ENCODE measurements at places on chromosomes 4 and X.

DNA sequence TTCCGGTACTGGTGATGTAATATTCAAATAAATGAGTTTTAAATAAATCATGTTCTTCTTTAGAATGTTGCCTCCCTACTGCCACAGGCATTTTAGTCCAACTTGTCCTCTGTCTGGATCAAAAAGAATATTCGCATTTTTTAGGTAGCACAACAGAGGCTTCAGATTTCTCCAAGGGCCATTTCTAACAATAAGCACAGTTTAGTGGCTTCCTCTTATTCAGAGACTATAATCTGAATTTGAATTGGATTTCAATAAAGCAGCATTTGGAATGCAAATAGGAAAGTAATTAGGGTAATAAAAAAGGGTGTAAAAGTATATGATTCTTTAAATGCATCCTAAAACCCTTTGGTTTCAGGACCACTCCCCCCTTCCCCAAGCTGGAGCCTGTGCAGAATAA, 167.9 kb upstream of the GLRA2 start:
- no peak for DNase-seq

GRCh38 chr4:7365462-7366179, 69.1 kb downstream of the PSAPL1 start:
- DNase-seq = no peak

- no peak for DNase-seq
Measured at GRCh38 chr4:112343330-112344080, 46.3 kb downstream of the ALPK1 start.

GRCh38 chr4:187972135-187972534, 23.4 kb upstream of the ZFP42 start:
- DNase-seq = no peak

- DNase-seq = no peak
Measured at GRCh38 chrX:17616936-17617335, 120.4 kb upstream of the SCML1 start.

DNA sequence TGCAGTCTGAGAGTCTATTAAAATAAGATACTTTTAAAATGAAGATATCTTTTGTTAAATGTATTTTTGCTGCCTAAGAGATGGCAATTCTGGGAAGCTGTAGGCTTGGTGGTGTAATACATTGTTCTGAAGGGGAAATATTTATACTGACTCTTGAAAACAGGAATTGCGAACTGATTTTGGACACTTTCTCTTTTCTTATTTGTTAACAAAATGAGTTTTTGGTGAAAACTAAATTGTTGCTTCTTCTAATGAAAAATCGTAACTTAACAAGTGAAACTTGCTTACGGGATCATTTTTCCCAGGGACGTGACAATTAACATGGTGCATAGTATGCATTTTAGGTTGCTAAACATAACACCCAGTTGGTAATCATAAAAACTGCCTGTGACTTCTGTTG, 71.0 kb downstream of the RAPGEF2 start:
- no peak for DNase-seq

GRCh38 chr4:88104902-88105610, 53.4 kb downstream of the ABCG2 start:
- no peak for DNase-seq

GRCh38 chr4:138775890-138776289, 239.7 kb upstream of the NOCT start:
- DNase-seq = no peak

DNA sequence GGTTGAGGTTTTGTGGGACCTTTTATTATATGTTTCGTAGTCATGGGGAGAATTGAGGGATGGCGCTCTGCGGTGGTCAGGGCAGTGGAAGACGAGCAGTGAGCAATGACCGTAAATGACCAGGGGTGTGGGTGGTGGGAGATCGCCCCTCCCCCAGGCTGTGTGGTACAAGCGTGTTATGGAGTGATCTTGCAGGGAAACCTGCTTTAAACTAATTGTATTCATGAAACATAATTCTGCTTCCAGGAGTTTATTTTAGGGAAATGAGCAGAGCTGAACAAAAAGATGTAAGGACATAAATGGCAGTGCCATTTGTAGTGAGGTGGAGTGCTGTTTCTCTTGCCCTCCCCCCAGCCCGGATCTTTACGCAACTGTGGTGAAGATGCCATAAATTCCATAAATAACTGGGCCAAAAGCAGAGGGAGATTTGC, 20.2 kb downstream of the GYG2 start:
- DNase-seq = no peak

GRCh38 chr4:54186371-54186770, 42.7 kb upstream of the PDGFRA start:
- DNase-seq = no peak

DNA sequence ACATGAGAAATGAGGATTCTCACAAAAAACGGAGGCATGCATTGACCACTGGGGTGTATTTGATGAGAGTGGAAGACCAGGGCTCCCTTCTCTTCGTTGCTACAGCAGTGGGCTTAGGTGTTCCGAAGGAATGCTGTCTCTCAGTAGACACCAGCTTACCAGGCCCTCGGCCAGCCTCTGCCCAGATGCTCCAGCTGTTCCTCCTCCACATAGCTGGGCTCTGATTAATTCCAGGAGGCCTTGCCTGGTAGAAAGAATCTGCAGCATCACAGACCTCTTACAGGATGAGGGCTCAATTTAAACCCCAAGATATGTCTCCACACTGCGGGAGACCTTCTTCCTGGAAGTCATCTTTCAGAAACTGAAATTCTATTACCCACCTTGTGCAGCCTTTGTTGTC, 346.6 kb upstream of the TENM3 start:
- no peak for DNase-seq

DNA sequence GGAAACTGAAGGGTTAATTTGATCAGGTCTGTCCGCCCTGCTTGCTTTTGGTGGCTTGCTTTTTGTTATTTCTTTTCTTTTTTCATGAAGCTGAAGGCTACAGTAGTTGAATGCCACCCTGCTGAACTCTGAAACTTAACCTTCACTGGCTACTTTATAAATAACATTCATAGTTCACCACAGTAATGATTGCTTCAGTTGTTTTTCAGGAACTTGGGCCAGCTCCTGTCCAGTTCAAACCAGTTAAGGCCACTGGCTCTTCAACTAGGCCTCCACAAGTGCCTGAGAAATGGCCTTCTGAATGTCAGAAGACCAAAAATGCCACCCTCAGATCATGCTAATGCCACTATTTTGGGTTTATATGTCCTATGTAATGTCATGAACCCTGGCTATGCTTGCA, 7.7 kb upstream of the ASB9 start:
- no peak for DNase-seq

GRCh38 chrX:46200413-46200812, 344.8 kb downstream of the ZNF674 start:
- DNase-seq = no peak

- no peak for DNase-seq
Measured at GRCh38 chr4:91345632-91346031, 958.1 kb upstream of the GRID2 start.

GRCh38 chr4:37935026-37935425, 25.2 kb upstream of the PTTG2 start:
- DNase-seq = no peak

DNA sequence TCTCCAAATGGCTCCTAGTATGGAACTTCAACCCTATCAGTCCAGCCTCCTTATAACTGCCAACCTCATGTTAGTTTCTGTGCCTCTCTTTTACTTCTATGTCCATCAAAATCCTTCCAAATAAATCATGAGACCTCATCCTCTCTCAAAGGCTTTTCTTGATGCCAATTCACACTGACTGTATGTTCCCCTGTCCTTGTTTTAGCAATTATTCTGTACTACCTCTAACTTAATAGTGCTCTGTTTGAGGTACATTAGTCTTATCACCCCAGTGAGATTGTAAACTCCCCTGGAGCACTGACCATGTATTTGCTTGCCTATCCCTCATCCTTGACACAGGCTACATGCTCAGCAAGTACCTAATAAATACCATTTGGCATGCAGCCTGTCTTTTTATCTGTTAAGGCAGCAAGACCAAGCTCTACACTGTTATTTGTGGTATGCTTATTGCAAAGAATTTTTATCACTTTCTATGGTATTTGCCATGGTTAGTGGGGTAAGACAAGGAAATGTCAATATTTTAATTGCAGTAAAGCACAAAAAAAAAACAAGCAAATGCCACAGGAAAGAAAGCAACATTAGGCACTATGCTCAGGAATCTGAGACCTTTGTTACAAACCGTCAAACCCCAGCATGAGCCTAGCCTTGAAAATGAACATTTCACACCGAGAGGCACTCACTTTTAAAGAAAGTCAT, 119.2 kb downstream of the SMARCA1 start:
- DNase-seq = no peak

GRCh38 chr4:37602454-37603069, 83.6 kb downstream of the RELL1 start:
- DNase-seq = no peak

DNA sequence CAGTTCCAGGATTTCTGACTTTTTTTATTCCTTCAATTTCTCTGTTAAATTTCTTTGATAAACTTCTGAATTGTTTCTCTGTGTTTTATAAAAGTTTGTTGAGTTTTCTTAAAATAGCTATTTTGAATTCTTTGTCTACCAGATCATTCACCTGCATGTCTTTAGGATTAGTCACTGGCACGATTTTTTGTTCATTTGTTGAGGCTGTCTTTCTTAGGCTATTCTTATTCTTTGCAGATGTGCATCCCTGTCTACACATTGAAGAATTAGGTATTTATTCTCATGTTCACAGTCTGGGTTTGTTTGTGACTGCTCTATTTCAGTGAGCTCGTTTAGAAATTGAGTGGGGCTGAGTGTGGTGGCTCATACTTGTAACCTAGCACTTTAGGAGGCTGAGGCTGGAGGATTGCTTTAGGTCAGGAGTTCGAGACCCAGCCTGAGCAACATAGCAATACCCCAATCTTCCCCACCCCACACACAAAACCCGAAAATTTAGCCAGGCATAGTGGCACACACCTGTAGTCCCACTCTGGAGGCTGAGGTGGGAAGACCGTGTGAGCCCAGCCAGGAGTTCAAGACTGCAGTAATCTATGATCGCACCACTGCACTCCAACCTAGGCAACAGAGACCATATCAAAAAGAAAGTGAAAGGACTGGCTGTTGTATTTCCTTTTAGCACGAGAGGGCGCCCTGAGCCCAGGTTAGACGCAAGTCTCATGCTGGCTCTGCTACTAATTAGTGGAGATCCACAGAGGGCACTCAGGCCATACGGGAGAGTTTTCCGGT, 42.0 kb downstream of the F8 start:
- peak; percentile 63 for DNase-seq

GRCh38 chr4:159174645-159175084, 71.8 kb downstream of the RAPGEF2 start:
- DNase-seq = no peak

All from activated effector memory CD4-positive, alpha-beta T cell treated with Interleukin-2 at 50 U/mL for 16 hours (primary cell).